Stimulated activated CD4-positive, alpha-beta T cell treated with anti-CD3 and anti-CD28 coated beads, Interleukin-2, amount 100 ng/mL, for 24 hours (primary cell): ENCODE measurements at places on chromosomes 16 and 17.

DNA sequence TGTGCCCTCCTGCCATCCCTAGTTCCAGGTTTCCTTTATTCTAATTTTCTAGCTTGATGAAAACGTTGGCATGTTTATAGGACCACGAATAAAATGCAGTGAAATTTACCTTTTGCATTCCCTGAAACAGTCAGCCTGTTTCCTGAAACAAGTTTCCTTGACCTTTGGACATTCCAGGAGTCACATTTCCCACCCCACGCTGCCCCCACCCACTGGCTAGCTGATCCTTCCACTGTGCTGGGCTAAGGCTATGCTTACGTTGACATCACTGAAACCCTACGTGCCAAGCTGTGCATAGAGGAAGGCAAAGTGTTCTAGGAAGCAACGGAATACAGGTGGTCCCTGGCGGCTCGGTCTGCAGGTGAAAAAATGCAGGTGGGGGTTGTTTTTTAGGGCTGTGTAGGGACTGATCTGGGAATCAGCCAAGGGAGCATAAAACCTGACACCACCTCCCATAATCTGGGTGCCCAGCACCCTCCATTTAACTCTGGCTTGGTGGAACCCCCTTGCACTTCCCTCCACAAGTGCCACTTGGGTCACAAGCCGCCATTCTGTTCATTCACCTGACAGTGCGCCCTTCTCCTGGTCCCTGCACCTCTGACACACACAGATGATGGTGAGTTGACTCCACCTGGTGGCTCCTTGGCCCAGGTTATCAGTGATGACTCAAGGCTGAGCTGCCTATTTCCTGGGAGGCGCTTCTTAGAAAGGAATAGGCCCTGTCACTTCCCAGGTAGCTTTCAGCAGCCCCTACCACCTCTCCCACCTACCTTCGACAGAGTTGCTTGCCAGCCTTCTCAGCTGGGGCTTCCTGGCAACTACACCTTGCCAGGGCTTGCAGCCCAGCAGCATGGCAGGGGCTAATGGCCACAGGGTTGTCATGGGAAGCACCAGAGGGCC is 83.7 kb downstream of the N4BP1 start:
- DNase-seq: no peak

DNA sequence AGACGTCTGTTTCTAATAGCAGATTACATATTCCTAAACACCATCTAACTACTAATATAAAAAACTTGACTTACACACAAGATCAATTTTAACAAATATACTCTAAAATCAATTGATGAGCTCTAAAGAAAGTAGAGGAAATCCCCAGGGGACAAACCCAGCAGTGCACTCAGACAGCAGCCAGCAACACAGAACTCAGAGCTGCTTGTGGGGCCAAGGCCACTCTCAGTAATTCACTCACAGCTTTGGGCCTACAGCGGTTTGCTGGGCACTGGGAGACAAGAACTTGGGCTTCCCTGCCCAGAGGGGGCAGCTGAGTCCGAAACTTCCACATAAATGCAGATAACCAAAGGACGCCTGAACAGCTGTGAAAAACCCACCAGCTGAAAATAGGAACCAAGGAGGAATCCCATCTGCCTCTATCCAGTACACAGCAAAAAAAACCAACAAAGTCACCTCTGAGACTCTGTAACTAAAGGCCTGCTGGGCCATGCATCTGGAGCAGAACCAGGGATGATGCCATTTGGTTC is 21.4 kb downstream of the NPLOC4 start:
- DNase-seq: no peak

GRCh38 chr17:27525836-27526603 is 69.8 kb downstream of the KSR1 start:
- DNase-seq: no peak

GRCh38 chr16:10923146-10923649 is 19.1 kb downstream of the DEXI start:
- DNase-seq: no peak

DNA sequence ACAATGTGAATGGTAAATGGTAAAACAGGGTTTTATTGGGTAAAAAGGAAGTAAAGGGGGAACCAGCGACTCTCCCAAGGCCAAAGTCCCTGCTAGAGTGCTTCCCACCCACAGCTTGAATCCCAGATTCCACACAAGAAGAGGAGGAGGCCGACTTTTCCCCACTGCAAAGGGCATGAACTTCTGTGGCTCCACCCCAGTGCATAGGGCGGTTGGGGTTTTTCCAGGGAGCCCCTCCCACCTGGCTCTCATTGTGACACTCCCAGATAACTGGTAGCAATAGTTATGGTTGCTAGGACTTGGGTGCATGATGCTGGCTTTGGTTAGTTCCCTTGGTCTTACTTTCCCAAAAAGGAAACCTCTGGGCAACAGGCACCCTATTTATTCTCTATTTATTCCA is 666.0 kb upstream of the CA10 start:
- DNase-seq: no peak

- DNase-seq: no peak
Observed at GRCh38 chr17:67500261-67500660, 123.2 kb downstream of the PITPNC1 start.

DNA sequence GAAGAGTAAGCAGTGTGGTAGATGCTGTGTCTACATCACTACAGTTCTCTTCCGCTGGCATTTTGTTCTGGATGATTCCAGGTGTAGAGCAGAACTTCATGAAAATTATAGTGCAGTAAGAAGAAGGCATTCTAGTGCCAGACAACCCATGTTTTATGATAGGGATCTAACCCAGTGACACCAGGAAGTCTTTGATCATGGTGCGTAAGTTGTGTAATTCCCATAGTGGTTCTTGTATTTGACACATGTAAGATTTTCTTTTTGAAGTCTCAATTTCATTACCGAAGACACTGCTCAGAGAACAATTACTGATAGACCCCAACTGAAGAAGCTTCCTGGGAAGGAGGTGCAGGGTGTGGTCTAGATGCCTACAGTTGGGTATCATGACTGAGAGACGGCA is 356.9 kb downstream of the CA10 start:
- DNase-seq: no peak

GRCh38 chr17:60139438-60140285 is 10.1 kb upstream of the CA4 start:
- peak; percentile 76 for DNase-seq

DNA sequence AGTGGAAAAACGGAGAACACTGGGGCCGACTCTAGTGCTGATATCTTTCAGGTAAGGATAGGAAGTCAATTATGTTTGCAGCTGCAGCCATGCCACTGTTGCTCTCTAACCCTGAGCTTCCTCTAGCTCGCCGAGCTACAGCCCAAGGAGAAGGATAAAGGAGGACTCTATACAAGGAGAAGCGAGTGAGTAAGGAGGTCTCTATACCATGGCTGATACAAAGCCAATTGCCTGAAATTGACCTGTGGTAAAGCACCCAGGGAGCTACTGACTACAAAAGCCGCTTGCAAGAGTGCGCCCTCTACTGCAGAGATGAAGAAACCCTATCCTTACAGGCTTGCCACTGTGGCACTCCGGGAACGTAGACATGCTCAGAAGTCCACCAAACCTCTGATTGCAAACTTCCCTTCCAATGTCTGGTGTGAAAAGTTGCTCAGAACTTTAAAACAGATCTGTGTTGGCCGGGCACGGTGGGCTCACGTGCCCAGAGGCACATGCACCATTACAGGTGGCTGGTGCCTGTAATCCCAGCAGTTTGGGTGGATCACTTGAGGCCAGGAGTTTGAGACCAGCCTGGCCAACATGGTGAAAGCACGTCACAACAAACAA is 10.8 kb upstream of the SLC46A1 start:
- peak; percentile 54 for DNase-seq

GRCh38 chr17:6279659-6280058 is 155.3 kb downstream of the AIPL1 start:
- no peak for DNase-seq

- no peak for DNase-seq
Observed at GRCh38 chr16:47925811-47926460, 229.9 kb downstream of the ABCC12 start.

- DNase-seq: no peak
Observed at GRCh38 chr17:41737680-41738023, 3.2 kb upstream of the HAP1 start.

DNA sequence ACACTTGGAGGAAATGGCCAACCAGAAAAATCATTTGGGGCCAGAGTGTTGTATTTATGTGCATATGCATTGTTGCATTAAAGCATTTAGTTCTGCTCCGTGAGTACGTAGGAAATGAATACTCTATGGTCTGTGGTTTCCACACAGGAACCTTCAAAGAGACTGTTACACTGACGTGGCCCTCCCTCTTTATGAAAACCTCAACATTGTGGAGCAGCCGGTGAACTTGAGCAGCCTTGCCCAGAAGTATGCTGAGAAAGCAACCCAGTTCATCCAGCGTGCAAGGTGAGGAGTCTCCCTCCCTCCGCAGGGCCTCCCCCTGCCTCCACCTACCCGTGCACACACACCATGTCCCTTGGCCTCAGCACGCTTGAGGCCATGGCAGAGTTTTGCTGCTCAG is 65.2 kb downstream of the ARSG start:
- peak; percentile 48 for DNase-seq

DNA sequence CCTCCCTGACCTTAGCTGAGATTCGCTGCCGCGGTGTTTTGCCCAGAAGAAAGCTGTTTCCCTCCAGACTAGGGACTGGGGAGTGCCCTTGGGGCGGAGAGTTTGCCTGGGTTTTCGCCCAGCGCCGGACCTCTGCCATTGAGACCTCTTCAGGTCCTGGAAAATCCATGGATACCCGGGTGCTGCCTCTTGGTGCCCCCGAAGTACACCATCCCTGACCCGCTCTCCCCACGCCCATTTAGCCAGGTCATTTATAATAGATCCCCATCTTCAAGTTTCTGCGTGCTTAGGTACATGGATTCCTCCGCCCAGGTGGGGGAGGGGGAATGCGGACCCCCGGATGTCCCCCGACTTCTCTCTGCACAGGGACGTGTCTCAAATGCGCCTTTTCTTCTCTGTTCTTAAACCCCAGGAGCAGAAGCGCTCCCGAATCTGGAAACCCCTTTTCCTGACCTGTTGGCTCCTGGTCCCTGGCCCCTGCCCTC is 15.0 kb upstream of the CBX8 start:
- no peak for DNase-seq

DNA sequence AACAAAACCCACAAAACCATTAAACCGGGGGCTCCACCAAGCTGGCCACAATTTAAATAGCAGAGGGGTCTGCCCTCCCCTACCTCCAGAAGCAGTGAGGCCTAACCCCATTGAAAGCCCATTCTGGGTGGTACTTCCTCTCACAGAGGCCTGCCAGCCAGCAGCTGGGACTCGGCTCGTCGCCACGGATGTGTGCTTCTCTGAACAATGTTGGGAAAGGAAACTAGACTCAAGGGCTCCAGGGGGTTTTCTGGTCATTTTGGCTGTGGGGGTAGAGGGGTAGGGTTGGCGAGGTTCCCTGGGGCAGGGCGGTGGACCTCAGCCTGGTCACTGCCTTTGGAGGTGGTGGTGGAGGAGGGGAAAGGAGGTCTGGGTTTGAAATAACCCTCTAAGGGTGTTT is 4.7 kb upstream of the PLCG2 start:
- no peak for DNase-seq

- DNase-seq: no peak
Observed at GRCh38 chr17:17385491-17385890, 82.3 kb downstream of the NT5M start.

DNA sequence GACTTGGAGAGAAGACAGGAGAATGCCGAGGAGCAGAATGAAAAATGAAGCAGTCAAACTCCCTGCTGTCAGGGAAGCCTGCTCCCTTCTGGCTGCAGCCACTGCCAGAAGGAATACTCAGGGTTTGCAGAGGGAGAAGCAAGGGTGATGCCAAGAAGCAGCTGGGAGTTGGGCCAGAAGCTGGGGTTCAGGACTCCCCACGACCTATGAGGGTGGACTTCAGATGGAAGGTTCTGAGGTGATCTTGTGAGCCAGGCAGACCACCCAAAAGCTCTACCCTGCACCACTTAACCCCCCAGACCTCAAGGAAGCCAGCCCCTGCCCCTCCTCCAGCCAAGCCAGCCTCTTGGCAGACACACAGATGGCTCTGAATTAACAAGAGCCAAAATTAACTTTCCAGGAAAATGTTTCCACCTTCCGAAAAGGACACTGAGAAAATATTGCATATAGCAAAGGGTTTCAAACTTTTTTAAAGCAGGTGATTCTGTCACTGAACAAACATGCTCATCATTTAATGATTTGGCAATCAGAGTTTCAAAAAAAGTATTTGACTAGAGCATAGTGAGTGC is 126.0 kb upstream of the ERCC4 start:
- DNase-seq: no peak

- no peak for DNase-seq
Observed at GRCh38 chr16:89295915-89296314, 78.4 kb downstream of the ZNF778 start.

DNA sequence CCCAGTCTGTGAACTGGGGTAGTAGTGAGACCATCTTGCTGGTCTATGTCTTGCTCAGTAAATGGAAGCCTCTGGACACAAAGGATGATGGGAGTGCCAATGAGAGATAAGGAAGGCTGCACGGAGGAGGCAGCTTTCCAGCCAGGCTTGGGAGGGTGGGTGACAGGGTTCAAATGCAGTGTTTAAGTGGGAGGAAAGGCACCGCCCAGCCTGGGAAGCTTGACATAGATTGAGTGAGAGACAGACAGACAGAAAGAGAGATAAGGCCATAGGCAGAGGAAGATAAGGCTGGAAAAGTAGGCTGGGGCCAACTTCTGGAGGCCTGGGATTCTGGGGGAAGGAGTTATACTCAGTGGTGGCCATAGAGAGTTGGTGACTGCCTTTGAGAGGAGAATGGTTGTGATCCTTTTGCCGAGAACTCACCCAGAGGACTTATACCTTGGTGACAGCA is 7.2 kb upstream of the COL1A1 start:
- DNase-seq: no peak

- no peak for DNase-seq
Observed at GRCh38 chr16:54632322-54633220, 298.1 kb upstream of the IRX5 start.

DNA sequence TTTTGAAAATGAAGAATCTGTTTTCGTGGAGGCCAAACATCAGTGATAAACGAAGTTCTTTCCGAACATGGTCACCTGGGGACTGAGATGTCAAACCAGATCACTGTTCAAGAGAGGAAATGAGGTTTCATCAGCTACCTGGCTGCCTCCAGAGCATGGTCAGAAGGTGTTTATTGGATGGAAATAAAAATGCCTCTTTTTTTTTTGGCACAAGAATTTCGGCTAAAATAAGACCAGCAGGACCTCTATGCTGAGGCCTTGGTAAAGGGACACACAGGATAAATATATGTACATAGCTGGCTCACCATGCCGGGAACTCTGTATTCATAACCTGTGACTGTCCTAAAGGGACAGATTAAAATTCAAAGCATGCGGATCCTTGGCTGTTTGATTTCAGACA is 135.3 kb downstream of the UTP18 start:
- DNase-seq: no peak
